ENCODE measurements at places on chromosomes 7 and 10.
A peak's percentile ranks its signal among the peaks of the same experiment; 100 is the strongest.

DNA sequence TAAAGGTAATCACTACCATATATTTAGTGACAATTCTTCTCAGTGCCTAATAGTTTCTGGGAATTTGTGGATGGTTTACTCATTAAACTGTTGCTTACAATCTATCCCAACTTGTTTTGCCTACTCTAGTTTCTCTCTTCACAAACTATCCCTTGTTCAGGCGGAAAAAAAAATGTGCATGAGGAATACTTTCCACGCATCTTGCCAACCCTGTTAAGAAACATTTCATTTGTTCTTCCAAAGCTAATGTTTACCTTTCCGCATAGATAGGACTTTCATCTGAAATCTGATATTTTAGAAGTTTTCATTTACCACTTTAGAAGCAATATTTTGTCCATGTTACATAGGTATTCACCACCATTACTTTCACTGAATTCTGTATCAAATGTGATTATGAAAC is 191.9 kb downstream of the MDFIC start:
- DNase-seq, result no peak

DNA sequence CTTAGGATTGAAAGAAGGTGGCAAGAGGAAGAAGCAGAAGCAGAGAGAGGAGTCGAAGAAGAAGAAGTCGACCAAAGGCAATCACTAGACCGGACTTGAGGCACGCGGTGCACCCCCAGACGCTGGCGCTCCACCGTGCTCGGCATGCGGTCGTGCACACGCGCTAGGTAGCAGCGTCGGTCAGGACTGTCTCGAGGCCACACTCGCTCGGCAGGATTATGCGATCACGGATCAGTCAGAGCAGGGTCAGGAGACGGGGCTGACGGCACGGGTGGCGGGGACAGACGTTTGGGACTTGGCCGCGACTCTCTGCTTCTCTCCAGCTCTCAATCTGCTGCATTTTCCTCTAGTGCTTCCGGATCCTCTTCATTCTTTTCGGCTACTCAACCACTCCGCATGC is 79.2 kb downstream of the DNAJB6 start:
- no peak for DNase-seq

DNA sequence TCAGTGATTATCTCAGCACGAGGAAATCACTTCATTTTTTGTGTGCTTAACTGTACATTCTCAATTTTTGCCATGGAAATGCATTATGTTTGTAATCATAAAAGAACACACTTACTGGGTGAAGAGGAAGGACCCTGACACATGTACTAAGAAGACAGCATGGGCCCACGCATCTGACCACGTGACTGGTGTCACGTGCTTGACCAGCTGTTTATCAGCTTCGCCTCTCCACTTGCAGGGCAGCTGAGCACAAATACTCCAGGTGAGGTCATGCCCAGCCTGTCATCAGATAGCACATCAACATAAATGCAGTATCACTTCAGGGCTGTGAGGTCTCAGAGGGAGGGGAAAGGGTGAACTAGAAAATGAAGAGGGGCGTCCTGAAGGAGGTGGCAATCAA is 179.8 kb downstream of the EBF3 start:
- DNase-seq, result no peak

DNA sequence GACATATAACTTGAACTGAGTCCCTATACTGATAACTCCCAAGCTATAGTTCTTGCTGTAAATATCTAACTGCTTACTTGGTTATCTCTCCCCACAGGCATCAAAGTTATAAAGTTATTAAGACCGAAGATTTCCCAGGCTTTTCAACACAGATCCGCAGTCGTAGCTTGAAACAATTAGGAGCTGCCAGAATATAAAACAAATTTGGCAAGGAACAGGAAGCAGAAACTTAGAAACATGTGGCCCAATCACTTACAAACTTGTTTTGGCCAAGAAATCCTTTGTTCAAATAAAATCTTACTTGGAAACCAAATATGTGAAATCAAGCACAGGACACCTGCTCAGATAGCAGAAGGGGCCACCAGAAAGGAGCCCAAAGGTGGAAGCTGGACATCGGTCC is 9.0 kb downstream of the SLC16A12 start:
- no peak for DNase-seq

DNA sequence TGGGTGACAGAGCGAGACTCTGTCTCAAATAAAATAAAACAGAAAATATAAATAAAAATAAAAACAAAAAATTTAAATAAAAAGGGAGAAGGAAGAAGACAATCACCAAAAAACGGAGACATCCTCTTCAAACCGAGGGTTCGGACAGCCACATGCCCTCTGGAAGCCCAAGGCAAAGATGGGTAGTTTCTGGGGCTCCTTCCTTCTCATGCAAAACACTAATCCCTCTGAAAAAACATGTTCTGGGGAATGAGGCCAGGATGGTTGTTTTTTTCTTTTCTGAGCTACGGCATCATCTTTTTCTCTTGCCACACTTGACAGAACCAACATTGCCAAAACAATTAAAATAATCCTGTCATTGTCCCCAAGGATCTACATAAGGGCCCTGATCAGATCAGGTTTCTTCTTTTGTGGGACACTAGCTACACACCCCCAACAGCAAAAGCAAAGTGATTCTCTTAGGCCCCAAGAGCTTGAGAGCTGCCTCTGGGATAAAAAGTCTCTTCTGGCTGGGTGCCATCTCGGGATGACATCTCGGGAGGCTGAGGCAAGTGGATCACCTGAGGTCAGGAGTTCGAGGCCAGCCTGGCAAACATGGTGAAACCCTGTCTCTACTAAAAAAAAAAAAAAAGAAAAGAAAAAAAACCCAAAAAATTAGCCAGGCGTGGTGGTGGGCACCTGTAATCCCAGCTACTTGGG is 14.2 kb upstream of the POR start:
- DNase-seq, result no peak

GRCh38 chr10:89685936-89686335 is 15.5 kb upstream of the KIF20B start:
- DNase-seq, result no peak

DNA sequence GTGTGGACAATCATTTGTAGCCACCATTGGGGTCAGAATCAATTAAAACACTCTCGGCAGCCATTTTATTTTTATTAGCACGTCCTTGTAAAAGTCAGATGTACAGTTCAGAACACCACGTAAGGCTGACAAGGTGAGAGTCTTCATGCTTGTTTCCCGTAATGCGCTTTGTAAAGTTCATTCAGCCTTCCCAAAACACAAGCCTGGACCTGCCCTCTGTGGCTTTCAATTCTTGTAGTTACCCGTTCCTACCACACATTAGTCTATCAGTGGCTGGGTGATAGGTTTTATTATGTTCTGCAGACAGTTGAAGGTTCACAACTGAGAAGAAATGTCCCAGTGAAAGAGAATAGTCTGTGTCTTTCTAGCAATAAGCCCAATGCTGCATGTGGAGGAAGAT is 35.4 kb downstream of the GAD2 start:
- no peak for DNase-seq

DNA sequence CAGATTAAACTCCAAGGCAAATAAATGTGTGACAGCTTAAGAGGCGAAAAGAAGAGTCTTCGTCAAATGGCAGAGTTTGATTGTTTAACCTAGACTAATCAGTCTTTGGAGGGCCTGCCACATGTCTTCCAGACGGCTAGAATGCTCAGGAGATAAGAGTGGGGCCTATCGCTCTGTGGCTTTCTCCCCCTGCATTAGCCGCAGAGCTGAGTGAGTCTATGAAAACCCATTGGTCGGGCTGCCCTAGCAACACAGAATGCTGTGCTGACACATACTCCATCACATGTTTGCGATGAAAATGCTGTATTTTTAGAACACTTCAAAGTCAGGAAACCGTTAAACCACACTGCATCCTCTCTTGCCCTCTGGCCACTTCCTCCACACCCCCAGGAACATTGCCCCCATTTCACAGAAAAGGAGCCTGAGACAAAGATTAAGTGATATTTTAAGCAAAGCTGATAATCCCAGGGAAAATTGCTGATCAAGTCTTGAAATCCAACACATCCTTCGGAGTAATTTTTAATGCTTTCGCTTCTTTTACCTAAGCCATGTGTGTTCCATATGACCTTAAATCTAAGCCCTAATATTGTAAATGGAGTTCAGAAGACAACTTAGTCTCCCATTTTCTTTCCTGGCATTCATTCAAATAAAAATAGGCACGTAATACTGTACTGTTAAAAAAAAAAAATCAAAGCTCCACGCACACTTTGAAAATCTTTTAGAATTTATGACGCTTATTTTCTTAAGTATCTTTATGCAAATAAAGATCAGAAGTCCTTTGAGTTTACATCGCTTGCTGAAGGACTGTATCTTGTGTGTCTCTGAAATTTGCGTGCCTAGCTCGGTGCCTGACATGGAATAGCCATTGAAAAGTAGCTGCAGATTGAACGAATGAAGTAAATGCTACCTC is 161.2 kb downstream of the CELF2 start:
- no peak for DNase-seq

- peak; percentile 5 for DNase-seq
These were observed 409.4 kb downstream of the GRM8 start for GRCh38 chr7:126843336-126843735.

DNA sequence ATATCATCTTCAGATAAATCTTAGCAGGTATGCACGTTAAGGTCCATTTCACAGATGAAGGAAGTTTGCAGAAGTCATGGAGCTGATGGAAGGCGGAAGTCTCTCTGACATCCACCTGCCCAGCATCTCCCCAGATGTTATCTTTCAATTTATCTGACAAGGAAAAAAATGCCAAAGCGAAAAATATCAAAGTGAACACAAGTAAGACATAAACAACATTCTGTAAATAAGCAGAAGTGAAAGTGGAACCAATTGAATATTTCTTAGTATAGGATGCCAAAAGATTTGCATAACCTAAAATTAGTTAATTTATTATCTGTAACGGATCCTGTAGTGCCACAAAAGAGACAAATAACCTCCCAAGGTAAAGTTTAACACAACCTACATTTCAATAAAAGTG is 73.6 kb upstream of the NEBL start:
- no peak for DNase-seq

- DNase-seq, result no peak
These were observed 33.2 kb upstream of the PLEKHA1 start for GRCh38 chr10:122341141-122341810.

GRCh38 chr10:35795131-35795824 is 153.2 kb upstream of the FZD8 start:
- no peak for DNase-seq

DNA sequence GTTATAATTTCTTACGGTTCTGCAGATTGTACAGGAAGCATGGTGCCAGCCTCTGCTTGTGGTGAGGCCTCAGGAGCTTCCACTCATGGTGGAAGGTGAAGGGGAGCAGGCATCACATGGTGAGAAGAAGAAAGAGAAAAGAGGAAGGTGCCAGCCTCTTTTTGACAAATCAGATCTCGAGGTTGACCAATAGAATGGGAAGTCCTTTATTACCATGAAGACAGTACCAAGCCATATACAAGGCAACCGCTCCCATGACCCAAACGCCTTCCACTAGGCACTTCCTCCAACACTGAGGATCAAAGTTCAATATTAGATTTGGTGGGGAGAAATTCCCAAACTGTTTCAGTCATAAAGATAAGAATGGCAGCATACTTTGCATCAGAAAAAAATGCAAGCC is 502.8 kb downstream of the GLRX3 start:
- no peak for DNase-seq

GRCh38 chr10:3484306-3485056 is 300.5 kb downstream of the KLF6 start:
- DNase-seq, result no peak

DNA sequence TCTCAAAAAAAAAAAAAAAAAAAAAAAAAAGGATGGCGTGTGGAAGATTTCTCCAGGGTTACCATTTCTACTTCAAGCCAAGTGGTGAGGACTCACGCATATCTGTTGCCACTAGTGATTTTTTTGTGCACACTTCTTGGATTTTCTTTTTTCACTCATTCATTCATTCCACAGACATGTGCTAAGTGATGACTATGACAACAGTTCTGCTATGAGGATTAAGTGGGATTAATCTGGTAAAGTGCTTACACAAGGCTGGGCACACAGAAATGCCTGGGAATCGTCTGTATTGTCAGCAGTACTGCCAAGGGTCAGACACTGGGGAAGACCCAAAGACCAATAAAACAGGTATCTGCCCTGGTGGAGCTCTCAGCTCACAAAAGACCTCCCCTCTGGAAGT is 6.3 kb upstream of the OPN1SW start:
- no peak for DNase-seq

- no peak for DNase-seq
These were observed 111.2 kb downstream of the PON1 start for GRCh38 chr7:95213148-95213547.

DNA sequence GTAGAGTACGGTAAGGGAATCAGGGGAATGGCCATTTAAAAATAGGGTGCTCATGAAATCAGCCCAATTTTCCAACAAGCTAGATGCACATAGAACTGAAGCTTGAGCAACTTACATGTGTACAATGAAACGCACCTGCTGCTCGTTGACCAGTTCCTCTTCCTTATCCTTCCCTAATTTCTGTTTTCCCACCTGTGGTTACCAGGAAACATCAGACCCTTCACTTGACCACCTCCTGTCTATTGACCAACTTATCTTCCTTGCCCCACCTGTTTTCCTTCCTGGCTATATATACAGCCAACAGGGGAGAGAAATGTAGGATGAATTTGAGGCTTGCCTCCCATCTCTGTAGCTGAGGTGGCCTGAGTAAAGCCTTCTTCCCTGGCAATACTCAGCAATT is 37.8 kb upstream of the RAPGEF5 start:
- DNase-seq, result no peak

DNA sequence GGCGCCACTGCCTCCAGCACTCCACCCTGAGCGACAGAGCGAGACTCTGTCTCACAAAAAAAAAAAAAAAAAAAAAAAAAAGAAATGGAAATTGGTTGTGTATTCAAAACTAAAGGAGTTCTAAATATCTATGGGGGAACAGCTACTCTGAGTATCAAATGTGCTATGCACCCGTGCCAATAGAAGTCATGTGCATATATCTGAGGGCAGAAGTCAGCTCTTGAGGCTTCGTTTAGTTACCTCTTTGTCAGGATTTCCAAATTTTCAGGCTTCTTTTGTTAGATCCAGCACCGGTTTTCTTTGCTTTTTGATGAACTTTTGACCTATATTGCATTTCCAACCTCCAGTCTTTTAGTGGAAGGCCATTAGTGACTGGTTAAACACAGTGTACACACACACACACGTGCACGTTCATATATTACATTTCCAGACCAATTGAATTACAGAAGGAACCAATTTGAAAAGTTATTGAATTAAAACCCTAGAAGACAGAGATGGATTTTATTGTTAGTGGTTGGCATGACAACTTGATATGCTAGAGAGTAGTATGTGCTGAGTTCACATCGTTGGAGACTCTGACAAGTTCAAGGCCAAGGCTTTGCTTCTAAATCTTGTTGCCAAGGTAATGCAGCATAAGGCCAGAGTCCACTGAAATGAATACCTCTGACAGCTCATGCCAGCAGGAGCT is 33.1 kb upstream of the ADD3 start:
- no peak for DNase-seq
